Sigmoid colon (tissue), 7 donors: ENCODE measurements at places on chromosomes 16 and 17.

DNA sequence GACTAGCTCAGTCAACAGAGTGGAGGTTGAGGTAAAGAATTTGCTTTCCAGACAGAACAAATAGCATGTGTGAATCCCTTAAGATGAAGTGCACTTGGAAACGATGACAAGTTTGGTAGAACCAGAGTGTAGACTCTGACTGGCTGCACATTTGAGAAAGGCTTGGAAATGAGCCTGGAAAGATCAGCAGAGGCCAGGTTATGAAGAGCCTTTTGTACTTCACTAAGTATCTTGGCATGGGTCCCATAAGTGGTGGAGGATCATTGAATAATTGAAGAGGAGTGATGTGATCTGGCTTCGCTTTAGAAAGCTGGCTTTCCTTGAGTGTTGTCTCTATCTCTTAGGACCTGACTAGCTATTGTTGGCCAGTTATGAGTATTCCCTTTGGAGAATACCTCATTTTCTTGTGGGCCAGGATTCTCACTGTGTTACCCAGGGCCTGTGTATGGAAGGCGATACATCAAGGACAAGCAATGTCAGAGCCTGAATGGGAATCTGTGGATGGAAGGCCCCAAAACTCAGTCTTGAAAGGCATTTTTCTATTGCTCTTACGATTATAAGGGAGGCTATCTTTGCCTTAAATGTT, 329.8 kb downstream of the UTP18 start:
- no peak for DNase-seq

- DNase-seq: no peak
These were observed 162.8 kb upstream of the CDH11 start for GRCh38 chr16:65284626-65285025.

DNA sequence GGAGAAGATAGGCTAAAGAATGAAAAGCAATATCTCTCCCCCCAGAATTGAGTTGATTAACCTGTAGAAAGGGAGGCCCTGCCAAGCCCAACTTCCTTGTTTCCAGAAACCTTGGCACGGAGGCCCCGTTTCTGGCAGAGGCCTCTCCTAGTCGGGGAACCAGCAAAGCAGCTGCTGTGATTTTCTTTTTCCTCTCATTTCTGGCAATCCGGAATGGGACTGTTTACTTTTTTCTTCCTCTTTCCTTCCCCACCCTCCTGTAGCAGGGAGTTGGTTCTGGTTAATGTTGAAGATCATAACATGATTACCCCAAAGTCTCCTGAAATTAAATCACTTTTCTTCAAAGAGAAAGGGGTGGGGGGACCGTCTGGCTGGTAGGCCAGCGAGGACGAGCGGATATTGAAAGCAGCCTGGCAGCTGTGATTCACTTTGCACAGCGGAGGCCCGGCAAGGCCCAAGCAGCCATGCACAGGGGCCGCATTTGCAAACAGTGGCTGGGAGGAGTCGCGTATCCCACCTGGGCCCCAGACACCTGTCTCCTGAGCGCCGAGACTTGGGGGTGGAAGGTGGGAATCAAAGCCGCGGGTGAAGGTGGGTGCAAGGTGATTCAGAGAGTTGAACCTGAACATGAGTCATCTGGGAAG, 51.5 kb downstream of the NTN1 start:
- DNase-seq: peak; percentile 80

DNA sequence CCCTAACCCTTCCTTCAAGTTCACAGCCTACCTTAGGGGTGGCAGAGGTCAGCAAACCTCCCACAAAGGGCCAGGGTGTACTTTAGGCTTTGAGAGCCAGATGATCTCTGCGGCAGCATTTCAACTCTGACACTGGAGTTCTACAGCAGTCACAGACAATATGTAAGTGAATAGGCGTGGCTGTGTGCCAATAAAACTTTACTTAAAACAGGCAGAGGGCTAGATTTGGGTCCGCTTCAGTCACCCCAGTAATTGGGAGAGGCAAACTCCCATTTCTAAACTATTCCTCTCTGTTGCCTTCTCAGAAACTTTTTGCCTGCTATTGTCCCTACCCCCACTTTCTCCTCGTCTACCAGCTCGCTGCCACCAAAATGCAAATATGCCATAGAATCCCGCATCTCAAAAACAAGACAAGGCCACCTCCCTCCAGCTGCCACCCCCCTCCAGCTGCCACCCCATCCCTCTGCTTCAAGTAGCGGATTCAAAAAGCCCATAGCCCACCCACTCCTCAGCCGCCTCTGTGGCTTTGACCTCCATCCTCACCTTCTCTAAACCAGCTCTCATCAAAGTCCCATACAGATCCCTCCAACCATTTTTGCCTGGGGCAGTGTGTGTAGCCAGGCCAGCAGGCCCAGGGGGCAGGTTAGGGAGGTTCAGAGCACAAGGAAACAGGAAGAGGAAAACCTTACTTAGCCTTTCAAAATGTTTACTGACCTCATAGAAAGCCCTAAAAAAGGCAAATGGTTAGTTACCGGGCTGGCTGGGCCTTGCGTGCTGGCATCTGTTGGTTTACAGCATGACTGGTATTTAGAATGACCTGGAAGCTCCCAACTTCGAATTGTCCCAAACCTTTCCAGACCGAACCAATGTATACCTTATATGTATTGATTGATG, 19.9 kb upstream of the DNAH17 start:
- DNase-seq: no peak

- DNase-seq: no peak
These were observed 8.6 kb upstream of the CDH1 start for GRCh38 chr16:68728523-68728922.

- DNase-seq: no peak
These were observed 182.3 kb downstream of the AATF start for GRCh38 chr17:37130984-37131446.

- peak; percentile 54 for DNase-seq
These were observed 62.6 kb upstream of the ENDOV start for GRCh38 chr17:80352216-80352895.

DNA sequence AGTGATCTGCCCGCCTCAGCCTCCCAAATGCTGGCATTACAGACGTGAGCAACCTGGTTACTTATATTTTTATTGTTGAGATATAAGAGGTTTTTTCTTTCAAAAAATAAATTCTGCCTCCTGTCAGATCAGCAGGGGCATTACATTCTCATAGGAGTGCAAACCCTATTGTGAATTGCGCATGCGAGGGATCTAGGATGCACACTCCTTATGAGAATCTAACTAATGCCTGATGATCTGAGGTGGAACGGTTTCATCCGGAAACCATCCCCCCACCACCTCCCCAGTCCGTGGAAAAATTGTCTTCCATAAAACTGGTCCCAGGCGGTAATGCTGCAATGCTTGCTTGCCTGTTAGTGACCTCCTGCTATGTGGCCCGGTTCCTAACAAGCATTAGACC, 7.5 kb upstream of the CNEP1R1 start:
- DNase-seq: no peak

DNA sequence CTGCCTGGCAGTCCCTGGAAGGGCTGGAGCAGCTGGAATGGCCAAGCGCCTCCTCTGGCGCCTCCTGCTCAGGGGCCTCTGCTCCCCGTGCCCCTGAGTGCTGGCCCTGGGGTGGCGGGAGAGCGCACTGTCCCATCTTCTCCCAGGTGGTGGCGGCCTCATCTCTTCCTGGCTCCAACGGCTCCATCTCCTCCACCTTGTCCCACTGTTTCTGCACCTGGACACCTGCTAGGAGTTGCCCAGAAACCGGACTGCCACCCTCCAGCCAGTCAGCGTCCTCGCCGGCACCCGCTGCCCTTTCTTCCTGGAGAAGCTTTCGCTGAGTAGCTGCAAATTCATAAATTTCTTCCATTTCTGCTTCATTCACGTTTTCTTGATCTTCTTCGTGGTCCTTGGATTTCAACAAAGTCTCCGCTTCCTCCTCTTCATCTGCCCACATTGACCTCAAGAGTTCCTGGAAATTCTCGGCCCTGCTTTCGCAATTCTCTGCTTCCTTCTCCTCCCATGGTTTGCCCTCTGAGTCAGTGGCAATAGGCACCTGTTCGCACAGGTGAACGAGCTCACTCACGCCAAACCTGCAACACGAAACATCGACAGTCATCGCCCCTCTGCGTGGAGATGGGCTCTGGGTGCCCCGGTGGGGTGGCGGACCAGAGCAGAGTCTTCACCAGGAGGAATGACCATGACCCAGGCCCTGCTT, 13.7 kb upstream of the NLRC3 start:
- DNase-seq: no peak

DNA sequence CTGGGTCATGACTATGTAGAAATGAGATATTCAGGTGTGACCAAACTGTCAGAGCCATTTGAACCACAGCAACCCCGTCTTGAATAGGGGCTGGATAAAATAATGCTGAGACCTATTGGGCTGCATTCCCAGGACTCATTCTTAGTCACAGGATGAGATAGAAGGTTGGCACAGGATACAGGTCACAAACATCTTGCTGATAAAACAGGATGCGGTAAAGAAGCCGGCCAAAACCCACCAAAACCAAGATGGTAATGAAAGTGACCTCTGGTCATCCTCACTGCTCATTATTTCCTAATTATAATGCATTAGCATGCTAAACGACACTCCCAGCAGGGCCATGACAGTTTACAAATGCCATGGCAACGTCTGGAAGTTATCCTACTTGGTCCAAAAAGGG, 545.5 kb downstream of the TMEM114 start:
- no peak for DNase-seq

DNA sequence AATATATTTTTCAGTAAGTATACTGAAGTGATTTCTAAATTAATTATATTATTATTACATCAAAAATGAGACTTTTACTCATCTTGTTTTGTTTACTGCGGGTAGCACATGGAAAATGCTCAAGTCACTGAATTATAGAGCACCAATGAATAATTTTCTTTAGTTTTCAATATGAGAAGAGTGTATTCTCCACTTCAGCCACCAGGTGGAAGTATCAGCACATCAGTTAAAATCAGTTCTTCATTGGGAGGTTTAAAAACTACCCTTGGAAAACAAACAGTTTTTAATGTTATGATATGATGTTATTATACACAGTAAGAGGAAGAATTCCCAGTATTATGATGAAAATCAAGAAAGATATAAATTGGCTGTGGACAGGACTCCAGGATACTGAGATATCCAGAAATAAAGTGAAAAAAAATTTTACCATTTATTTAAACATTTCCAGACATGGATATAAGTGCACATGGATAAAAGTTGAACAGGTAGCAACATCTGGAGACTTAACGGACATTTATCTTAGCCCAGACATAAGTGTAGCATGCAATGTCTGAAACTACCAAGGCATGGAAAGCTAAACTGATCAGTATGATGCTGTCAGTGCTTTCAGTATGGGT, 467.3 kb downstream of the KCNJ2 start:
- no peak for DNase-seq

DNA sequence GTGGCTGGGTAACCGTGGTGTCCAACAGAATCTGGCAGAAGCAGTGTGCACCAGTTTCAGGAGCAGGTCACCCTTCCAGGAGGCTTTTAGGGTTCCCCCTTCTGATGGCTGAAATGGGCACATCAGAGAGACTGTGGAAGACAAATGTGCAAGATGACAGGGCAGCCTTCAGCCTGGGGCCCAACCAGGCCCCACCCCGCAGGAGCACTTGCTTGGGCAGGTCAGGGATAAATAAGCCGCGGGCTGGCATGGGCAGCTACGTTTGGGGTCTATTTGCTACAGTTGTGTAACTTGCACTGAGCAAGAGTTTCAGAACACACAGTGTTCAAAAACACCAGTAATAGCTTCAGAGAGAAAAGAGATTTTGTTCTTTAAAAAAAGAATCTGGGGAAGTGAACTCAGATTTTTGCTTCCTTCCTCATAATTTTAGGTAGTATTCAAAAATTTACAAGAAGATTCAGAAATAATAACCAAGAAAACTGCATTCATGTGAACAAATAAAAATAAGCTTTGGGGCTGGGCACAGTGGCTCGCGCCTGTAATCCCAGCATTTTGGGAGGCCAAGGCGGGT, 44.9 kb upstream of the BAHCC1 start:
- peak; percentile 58 for DNase-seq

GRCh38 chr17:73679476-73679875, 35.2 kb upstream of the SDK2 start:
- DNase-seq: no peak

DNA sequence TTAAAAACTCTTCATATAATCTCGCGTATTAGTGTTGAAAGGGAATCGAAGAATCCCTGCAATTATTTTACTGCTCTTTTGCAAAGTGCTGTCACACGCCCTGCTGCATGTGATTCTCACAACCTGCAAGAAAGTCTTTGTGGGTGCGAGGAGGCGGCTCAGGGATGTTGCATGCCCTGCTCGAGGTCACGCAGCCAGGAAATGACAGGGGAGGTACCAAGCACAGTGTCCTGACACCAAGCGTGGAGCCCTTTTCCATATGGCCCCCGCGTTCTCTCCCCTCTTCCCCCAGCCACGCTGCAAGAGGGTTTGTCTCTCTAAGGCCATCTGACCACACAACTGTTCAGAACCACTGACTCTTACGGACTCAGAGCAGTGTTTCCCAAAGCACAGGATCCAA, 37.6 kb downstream of the OR3A1 start:
- DNase-seq: no peak

DNA sequence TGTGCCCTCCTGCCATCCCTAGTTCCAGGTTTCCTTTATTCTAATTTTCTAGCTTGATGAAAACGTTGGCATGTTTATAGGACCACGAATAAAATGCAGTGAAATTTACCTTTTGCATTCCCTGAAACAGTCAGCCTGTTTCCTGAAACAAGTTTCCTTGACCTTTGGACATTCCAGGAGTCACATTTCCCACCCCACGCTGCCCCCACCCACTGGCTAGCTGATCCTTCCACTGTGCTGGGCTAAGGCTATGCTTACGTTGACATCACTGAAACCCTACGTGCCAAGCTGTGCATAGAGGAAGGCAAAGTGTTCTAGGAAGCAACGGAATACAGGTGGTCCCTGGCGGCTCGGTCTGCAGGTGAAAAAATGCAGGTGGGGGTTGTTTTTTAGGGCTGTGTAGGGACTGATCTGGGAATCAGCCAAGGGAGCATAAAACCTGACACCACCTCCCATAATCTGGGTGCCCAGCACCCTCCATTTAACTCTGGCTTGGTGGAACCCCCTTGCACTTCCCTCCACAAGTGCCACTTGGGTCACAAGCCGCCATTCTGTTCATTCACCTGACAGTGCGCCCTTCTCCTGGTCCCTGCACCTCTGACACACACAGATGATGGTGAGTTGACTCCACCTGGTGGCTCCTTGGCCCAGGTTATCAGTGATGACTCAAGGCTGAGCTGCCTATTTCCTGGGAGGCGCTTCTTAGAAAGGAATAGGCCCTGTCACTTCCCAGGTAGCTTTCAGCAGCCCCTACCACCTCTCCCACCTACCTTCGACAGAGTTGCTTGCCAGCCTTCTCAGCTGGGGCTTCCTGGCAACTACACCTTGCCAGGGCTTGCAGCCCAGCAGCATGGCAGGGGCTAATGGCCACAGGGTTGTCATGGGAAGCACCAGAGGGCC, 83.7 kb downstream of the N4BP1 start:
- peak; percentile 47 for DNase-seq

GRCh38 chr17:71866095-71866494, 254.7 kb upstream of the SOX9 start:
- no peak for DNase-seq

DNA sequence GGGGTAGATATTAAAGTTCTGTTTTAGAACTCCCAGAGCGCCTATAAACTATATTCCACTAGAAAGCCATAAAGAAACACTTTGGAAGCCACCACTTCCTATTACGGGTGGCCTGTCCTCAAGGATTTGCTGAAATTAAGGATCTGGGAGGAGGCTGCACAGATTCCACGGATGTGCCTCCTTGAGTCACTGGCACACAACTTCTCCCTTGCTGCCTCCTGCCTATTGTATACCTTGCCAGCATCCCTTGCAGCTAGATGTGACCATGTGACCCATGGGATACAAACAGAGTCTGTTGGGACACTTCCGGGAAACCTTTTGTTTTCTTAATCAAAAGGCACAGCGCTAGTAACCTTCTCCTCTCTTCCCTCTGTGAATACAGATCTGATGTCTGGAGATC, 263.0 kb downstream of the C16orf95 start:
- DNase-seq: no peak

- no peak for DNase-seq
These were observed 5.4 kb upstream of the NOL11 start for GRCh38 chr17:67712375-67712774.
